WTC11 (cell line): ENCODE measurements at places on chromosomes 4 and X. TPM values are rescaled to one million over a fixed set of nuclear protein-coding genes. Genes with fewer than 3 reads are reported as not detected.

NSG1 gene
- total RNA-seq: 20.3 to 24.2 TPM (median 22.3 TPM) in 3 replicates

HSFX3 gene
- not detected in 3 replicates for total RNA-seq

GLRA2 gene
- total RNA-seq: not detected in 3 replicates

RGN gene
- 1.6 to 2.7 TPM (median 1.6 TPM) in 3 replicates for total RNA-seq

HERC5 gene
- 14.3 to 17.2 TPM (median 17.1 TPM) in 3 replicates for total RNA-seq

AFF2 gene
- 6.0 to 7.6 TPM (median 6.9 TPM) in 3 replicates for total RNA-seq

PAGE2B gene
- 0.46 to 0.94 TPM (median 0.92 TPM) in 3 replicates for total RNA-seq

ANAPC10 gene
- 17.7 to 20.8 TPM (median 18.2 TPM) in 3 replicates for total RNA-seq

HTRA3 gene
- total RNA-seq: 2.3 to 5.5 TPM (median 4.8 TPM) in 3 replicates

SHISA3 gene
- total RNA-seq: 5.6 to 6.0 TPM (median 5.7 TPM) in 3 replicates

UNC5C gene
- total RNA-seq: 0.25 to 1.0 TPM (median 0.30 TPM) in 3 replicates

GRCh38 chr4:177401658-177402273 is 40.5 kb downstream of the AGA start:
- H3K4me1 ChIP-seq: peaks cover 21% of the 10 kb centered on the region
- no peaks in the 10 kb centered on the region; the same call in none of the 2 replicates for H3K36me3 ChIP-seq
- no peak overlapping the region for H3K4me3 ChIP-seq
- H3K27ac ChIP-seq: peak overlapping the region; percentile 93

DNA sequence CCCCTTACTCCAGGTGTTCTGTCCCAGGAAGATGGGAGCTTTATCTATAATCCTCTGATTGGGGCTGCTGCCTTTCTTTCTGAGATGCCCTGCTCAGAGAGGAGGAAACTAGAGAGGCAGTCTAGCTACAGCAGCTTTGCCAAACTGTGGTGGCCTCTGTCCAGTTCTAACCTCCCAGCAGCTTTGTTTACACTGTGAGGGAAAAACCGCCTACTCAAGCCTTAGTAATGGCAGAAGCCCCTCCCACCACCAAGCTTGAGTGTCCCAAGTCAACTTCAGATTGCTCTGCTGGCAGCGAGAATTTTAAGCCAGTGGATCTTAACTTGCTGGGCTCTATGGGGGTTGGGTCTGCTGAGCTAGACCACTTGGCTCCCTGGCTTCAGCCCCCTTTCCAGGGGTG is 394.9 kb upstream of the PABPC5 start:
- H3K36me3 ChIP-seq: peaks cover 6% of the 10 kb centered on the region; the same call in 1 of the 2 replicates
- no peak overlapping the region for H3K4me3 ChIP-seq
- no peak for DNase-seq
- H3K27ac ChIP-seq: no peak overlapping the region
- H3K27me3 ChIP-seq: no peaks in the 10 kb centered on the region

- no peak overlapping the region for H3K4me3 ChIP-seq
- no peaks in the 10 kb centered on the region for H3K36me3 ChIP-seq
- DNase-seq: no peak
- H3K27me3 ChIP-seq: no peaks in the 10 kb centered on the region
Measured at GRCh38 chr4:109126856-109127255, 175.6 kb downstream of the COL25A1 start.

- peaks cover 3% of the 10 kb centered on the region; the same call in 1 of the 2 replicates for H3K4me1 ChIP-seq
- no peaks in the 10 kb centered on the region for H3K36me3 ChIP-seq
- H3K27me3 ChIP-seq: no peaks in the 10 kb centered on the region
- no peak for DNase-seq
- H3K4me3 ChIP-seq: no peak overlapping the region
Measured at GRCh38 chr4:95048296-95048695, 290.5 kb downstream of the BMPR1B start.

DNA sequence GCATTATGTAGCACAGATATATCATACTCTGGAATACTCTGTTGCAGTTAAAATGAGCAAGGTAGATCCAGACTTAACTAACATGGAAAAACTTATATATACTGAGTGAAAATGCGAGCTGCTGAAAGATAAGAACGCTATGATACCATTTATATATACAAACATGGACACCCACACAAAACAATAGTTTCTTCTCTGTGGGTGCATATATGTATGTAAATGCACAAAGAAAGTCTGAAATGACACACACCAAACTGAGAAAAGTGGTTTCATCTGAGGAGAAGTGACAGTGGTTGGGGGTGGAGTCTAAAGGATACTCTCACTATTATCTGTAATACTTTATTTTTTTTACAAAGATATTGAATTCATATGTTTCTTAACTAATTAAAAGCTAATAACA is 12.2 kb upstream of the FGF2 start:
- H3K27ac ChIP-seq: no peak overlapping the region
- no peak for DNase-seq
- H3K4me1 ChIP-seq: peaks cover 9% of the 10 kb centered on the region; the same call in 1 of the 2 replicates
- no peak overlapping the region for H3K4me3 ChIP-seq

DNA sequence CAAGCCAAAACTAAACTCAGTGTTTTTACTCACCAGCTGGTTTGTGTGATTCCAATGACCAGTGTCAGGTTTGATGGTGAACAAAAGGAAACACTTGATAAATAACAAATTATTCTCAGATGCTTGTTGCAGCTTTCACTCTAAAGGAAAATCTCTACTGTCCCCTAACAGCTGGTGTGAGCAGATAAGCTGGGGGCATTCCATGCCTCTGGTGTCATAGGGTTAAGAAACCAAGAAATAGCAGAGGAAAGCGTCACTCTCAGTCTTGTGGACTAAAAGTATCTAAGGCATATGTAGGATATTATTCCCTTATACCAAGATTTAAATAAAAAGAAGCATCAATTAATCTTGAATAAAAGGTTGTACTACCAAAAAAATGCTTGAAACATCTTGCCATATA is 24.3 kb downstream of the TRPC5 start:
- DNase-seq: no peak
- no peaks in the 10 kb centered on the region; the same call in 1 of the 2 replicates for H3K27me3 ChIP-seq
- H3K36me3 ChIP-seq: no peaks in the 10 kb centered on the region
- no peaks in the 10 kb centered on the region for H3K4me1 ChIP-seq
- H3K27ac ChIP-seq: no peak overlapping the region

- peak overlapping the region; percentile 89 for H3K27ac ChIP-seq
- H3K4me1 ChIP-seq: peaks cover 20% of the 10 kb centered on the region
- peak overlapping the region; percentile 91 for H3K4me3 ChIP-seq
- peaks cover 13% of the 10 kb centered on the region; the same call in 1 of the 2 replicates for H3K27me3 ChIP-seq
Measured at GRCh38 chr4:13483768-13484121, 395 bp downstream of the RAB28 start.

GRCh38 chr4:53932796-53933610 is 131.4 kb downstream of the CHIC2 start:
- H3K4me3 ChIP-seq: no peak overlapping the region
- no peaks in the 10 kb centered on the region for H3K4me1 ChIP-seq
- no peaks in the 10 kb centered on the region for H3K36me3 ChIP-seq
- DNase-seq: no peak
- no peak overlapping the region for H3K27ac ChIP-seq
- no peaks in the 10 kb centered on the region for H3K27me3 ChIP-seq

GRCh38 chrX:108022491-108023089 is 22.3 kb upstream of the VSIG1 start:
- no peak overlapping the region for H3K4me3 ChIP-seq
- H3K4me1 ChIP-seq: peaks cover 15% of the 10 kb centered on the region

- H3K27ac ChIP-seq: no peak overlapping the region
- H3K27me3 ChIP-seq: no peaks in the 10 kb centered on the region; the same call in 1 of the 2 replicates
Measured at GRCh38 chrX:36909676-36910030, 98.5 kb upstream of the FAM47C start.

DNA sequence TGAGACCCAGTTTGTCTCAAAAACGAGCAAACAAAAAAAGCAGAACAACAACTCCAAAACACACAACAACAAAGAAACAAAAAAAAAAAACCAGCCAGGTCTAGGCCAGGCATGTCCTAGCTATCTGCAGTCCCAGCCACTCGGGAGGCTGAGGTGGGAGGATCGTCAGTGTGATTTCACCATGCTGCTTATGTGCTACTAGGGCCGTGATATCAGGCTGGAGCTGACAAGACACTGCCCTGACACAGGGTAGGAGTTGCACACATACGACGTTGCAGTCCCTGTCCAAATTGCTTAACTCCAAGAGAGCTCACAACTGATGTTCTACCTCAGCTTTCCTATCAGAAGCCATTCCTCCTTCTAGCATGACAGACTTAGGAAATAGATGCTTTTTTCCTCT is 204.9 kb downstream of the AASDH start:
- H3K27me3 ChIP-seq: no peaks in the 10 kb centered on the region
- no peak overlapping the region for H3K4me3 ChIP-seq
- peaks cover 22% of the 10 kb centered on the region for H3K4me1 ChIP-seq
- no peak overlapping the region for H3K27ac ChIP-seq
- peaks cover 5% of the 10 kb centered on the region; the same call in 1 of the 2 replicates for H3K36me3 ChIP-seq

DNA sequence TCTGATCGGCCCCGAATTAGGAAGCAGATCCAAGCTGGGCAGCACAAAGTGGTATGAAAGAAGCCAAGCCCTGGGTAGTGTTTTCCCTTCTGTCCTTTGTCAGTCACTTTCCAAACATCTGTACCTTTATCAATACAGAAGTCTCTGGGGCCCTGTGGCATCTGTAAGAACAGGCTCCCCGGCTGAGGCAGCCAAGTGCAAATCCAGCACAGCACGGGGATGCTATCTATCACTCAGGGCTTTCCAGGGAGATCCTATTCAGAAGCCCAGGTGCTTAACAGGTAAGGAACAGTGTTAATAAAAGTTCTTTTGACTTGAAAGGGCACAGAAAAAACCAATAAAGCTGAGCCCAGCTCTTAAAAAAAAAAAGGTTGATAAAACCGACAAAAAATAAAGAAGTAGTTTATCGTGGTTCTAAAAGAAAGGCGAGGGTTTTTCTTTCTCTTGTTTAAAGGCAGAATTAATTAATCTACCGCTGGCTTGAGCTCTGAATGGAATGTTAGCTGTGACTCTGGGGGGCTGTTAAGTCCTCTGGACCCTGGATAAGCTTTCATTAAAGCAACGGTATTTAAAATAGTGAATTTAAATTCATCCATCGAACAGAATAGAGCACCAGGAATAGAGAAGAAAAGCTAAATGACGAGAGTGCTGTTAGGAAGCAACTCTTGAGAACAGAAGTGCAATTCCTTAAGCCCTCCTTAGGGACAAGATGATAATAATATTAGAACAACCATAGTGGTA is 119.1 kb upstream of the GATB start:
- DNase-seq: no peak
- peaks cover 3% of the 10 kb centered on the region for H3K27me3 ChIP-seq
- H3K27ac ChIP-seq: no peak overlapping the region

- no peaks in the 10 kb centered on the region for H3K27me3 ChIP-seq
- no peak for DNase-seq
- H3K36me3 ChIP-seq: no peaks in the 10 kb centered on the region
- no peak overlapping the region for H3K27ac ChIP-seq
Measured at GRCh38 chr4:63583561-63583960, 825.7 kb downstream of the TECRL start.

GRCh38 chrX:97065066-97065465 is 181.4 kb downstream of the RPA4 start:
- H3K4me3 ChIP-seq: no peak overlapping the region
- no peak overlapping the region for H3K27ac ChIP-seq
- DNase-seq: no peak
- no peaks in the 10 kb centered on the region for H3K27me3 ChIP-seq
- no peaks in the 10 kb centered on the region for H3K36me3 ChIP-seq

DNA sequence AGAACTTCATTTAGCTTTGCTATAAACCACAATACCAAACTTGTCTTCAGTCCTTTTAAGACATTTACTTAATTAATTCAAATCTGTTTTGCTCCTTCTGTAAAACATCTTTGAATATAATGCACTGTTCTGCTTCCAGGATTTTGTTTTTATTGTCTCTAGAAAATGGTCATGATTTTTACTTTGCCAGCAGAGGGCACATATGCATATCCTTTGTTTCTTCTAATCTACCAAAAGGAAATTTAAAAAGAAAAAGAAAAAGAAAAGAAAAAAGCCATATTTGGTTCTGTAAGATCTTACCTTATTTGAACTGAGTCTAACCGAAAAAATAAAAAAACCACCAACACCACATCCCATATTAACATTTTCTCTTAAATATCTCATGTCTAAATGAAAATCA is 101.9 kb upstream of the CCSER1 start:
- no peak overlapping the region for H3K4me3 ChIP-seq
- no peak for DNase-seq
- no peaks in the 10 kb centered on the region for H3K36me3 ChIP-seq
- no peaks in the 10 kb centered on the region for H3K27me3 ChIP-seq

DNA sequence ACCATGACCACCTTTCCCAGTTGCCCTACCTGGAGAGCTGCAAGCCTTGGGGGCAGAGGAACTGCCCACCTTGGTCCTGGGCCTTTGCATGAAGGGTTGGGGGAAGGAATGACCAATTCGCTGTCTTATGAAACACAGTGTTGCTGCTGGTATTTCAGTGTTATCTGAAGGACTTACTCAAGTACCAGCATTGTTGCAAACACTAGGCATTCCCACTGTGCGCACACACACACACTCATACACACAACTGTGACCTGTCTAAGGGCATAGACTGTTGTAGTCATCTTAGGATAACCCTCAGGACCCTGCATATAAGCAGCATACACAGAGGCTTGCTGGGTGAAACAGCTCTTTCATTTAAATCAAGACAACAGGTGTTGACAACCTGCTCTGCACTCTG is 210.9 kb downstream of the EVC2 start:
- peaks cover 2% of the 10 kb centered on the region; the same call in 1 of the 2 replicates for H3K4me1 ChIP-seq
- no peaks in the 10 kb centered on the region; the same call in 1 of the 2 replicates for H3K36me3 ChIP-seq
- peaks cover 5% of the 10 kb centered on the region; the same call in 1 of the 2 replicates for H3K27me3 ChIP-seq
- no peak overlapping the region for H3K27ac ChIP-seq
- no peak for DNase-seq
- H3K4me3 ChIP-seq: no peak overlapping the region

DNA sequence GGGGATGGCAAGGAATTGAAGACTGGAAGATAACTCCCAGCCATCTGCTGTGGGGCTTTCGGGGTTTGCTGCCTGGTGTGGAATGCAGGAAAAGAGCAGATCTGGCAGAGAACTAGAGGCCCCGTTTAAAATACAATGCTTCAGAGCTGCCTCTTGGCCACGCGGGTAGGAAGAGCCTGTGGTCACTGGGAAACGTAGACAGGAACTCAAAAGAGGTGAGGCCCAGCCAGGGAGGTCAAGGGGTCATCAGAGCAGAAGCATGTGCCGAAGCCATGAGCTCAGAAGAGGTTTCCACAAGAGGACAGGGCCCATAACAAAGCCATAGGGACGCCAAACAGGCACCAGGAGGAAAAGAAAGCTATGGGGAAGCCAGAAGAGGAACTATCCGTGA is 14.5 kb upstream of the STS start:
- H3K36me3 ChIP-seq: peaks cover 2% of the 10 kb centered on the region; the same call in 1 of the 2 replicates
- no peak overlapping the region for H3K4me3 ChIP-seq
- DNase-seq: no peak

- no peak overlapping the region for H3K4me3 ChIP-seq
- DNase-seq: no peak
- no peak overlapping the region for H3K27ac ChIP-seq
- no peaks in the 10 kb centered on the region for H3K4me1 ChIP-seq
Measured at GRCh38 chr4:48035952-48036351, 19.4 kb downstream of the NIPAL1 start.

DNA sequence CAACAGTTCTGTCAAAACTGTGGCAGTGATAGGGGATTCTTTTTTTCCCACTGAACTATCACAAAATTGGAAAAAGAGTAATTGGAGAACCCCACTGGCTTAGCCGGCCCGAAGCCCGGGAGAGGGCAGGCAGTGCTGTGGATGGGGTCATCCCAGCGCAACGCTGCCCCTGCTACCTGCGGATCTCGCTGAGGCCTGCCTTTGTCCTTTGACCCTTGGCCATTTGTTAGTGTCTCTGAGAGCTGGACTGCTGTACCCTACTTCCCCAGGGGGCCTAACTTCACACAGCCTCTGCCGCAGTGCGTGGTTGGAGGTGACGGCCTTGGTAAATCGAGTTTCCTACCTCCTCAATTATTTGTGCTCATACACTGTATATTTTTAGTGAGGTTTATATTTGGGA is 43.0 kb upstream of the MSANTD1 start:
- no peak for DNase-seq
- no peak overlapping the region for H3K27ac ChIP-seq
- no peaks in the 10 kb centered on the region for H3K4me1 ChIP-seq
- no peaks in the 10 kb centered on the region for H3K27me3 ChIP-seq

- no peak for DNase-seq
Measured at GRCh38 chrX:19512961-19513360, 2.3 kb downstream of the MAP3K15 start.
